Stimulated activated naive CD4-positive, alpha-beta T cell (primary cell): ENCODE measurements at places on chromosomes 2 and 18.

GRCh38 chr2:74010087-74010541 is 25.4 kb downstream of the TET3 start:
- no peak for DNase-seq

DNA sequence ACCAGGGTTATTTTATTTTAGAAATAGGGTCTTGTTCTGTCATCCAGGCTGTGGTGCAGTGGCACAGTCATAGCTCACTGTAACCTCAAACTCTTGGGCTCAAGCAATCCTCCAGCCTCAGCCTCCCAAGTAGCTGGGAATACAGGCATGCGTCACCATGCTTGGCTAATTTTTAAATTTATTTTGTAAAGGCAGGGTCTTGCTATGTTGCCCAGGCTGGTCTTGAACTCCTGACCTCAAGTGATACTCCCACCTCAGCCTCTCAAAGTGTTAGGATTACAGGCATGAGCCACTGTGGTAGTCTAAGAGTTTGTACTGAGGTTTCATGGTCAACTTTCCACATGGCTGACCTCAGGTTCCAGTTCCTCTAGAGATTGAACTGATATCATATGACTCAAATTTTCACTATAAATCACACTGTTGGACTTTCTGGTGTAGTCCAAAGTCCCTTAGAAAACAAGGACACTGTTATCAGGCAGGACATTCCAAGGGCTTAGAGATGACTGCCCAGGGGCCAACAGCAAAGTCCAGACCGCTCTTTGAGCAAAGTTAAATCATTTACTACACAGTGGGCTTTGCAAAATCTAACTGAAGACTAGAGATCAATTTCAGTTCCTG is 82.0 kb upstream of the MEX3C start:
- no peak for DNase-seq

DNA sequence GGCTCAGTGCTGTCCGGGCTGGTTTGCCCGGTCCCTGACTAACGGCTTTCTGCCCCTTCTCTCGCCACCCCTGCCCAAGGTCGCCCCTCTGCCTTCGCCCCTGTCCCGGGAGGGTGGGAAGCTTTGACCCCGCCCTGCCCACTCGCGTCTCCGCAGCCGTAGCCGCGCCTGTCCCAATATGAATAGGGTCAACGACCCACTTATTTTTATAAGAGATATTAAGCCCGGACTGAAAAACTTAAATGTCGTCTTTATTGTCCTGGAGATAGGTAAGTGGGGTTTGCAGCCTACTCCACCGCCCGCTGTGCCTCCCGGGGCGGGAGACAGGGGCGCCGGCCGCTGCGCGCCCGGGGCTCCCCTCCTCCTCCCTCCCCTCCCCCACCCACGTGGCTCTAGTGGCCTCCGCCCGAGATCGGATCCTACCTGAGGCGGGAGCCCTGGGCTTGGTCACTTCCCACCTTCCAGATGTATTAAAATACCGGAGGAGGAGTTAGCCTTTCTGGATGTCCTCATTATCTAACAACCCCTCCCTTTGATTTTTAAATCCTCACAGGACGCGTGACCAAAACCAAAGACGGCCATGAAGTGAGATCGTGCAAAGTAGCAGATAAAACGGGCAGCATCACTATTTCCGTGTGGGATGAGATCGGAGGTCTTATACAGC is 633 bp downstream of the NABP1 start:
- DNase-seq = no peak

DNA sequence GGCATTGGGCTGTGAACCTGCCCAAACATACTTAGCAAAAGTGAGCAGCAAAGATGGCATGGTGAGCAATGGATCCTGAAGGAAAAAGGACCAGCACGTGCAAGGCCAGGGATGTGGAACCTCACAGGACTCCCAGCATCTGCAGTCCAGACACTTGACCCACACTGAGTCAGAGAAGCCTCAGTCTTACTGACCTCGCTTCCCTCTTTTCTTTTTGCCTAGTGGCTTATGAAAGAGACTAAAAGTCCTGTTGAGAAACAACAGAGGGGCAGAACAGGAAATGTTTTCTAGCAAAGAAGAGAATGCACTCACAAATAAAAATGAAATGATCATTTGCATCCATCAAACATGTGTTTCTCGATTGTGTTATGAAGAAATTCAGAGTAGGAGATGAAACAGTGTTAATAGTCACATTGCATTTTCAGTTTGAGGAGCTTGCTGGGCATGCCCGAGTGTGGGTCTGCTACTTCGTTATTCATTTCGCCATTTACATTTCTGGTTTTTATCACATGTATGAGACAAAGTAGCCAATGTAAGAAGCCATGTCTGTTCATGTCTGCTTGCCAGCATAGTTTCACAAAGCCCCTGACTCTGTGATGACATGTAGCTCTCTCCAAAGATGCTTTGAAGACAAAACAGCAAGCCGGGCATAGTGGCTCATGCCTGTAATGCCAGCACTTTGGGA is 118.4 kb downstream of the INO80D start:
- no peak for DNase-seq

GRCh38 chr2:191701696-191702095 is 23.8 kb downstream of the NABP1 start:
- DNase-seq = no peak
